MM.1S (cell line): ENCODE measurements at places on chromosomes 5 and 9.
A peak's percentile ranks its signal among the peaks of the same experiment; 100 is the strongest.

DNA sequence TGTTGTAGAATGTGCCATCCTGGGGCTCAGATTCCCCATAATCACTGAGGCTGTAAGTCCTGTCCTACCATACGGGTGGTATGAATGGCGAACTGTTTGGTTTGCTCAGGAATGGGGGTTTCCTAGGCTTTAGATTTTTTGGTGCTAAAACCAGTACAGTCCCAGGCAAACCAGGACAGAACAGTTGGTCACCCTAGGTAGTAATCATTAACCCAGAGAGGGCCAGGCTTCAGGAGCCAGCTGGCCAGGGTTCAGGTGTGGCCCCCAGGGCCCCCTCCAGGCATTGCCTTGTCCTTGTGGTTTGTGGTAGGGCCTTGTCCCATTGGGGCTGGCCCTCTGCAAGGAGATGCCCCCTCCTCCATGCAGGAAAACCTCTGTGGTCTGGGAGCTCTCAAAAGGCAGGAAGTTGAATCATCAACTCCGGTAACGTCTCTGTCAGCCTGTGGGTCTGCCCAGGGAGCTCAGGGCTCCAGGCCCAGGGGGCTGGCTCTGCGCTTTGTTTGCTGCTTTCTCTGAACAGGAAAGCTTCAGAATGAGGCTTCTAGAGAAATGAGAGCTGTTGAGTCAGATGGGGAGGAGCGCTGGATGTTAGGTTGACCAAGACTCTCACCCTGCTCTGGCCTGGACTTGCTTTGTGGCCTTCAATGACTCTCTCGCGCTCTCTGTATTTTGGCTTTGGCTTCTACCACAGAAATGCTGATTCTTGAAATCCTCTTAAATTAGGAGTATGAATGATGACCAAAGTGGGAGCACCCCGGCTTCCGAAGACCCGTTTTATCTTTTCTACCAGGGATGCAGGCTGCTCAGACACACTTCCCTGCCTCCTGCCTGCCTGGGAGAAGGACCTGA is 22.2 kb upstream of the JADE2 start:
- peak; percentile 56 for DNase-seq
- no peaks in the 10 kb centered on the region for H3K27me3 ChIP-seq
- peaks cover 12% of the 10 kb centered on the region for H3K4me1 ChIP-seq
- no peak overlapping the region for H3K4me3 ChIP-seq
- peak overlapping the region; percentile 37; the same call in 1 of the 2 replicates for H3K27ac ChIP-seq
- no peaks in the 10 kb centered on the region for H3K36me3 ChIP-seq

DNA sequence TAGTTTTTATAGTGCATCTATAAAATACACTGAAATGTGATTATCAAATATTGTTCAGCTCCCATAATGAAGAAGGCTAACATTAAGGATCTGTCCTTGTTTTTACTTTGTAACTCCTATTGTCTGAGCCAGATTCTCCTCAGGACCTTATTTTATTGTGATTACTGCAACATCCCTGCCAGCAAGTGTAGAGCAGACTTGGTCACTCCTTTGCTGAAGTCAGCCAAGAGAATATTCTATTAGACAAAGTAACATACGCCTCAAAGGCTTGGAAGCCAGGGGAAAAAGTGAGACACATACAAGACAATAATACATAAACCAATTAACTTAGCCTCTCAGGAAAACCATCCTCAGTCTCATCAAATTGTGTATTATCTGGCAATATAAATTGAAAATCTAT is 269.6 kb downstream of the ARL15 start:
- no peak overlapping the region for H3K4me3 ChIP-seq
- no peaks in the 10 kb centered on the region for H3K27me3 ChIP-seq
- H3K36me3 ChIP-seq = no peaks in the 10 kb centered on the region

DNA sequence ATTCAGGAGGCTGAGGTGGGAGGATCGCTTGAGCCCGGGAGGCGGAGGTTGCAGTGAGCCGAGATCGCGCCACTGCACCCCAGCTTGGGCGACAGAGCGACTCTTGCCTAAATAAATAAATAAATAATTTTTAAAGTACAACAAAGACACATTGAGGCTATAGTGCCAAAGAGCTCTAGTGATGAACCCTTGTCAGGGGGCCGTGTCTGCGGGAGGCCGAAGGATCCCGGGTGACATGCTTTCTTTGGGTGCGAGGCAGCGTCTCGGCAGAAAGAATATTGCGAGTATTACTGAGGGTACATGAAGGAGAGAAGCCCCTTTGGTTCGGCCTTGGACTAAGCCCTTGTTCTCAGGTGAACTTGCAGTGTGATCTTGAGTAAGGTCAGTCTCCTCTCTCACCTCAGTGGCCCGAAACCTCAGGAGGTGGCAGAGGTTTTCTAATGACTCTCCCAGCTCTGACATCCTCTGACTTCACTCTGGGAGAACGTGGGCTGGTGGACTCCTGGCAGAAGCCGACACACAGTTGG is 397 bp upstream of the RECK start:
- H3K36me3 ChIP-seq = no peaks in the 10 kb centered on the region
- no peak for DNase-seq
- no peaks in the 10 kb centered on the region for H3K27me3 ChIP-seq
- H3K4me1 ChIP-seq = peaks cover 4% of the 10 kb centered on the region

GRCh38 chr5:133497608-133498348 is 114.6 kb downstream of the FSTL4 start:
- H3K4me3 ChIP-seq = no peak overlapping the region
- DNase-seq = no peak
- H3K4me1 ChIP-seq = no peaks in the 10 kb centered on the region
- H3K27ac ChIP-seq = no peak overlapping the region

DNA sequence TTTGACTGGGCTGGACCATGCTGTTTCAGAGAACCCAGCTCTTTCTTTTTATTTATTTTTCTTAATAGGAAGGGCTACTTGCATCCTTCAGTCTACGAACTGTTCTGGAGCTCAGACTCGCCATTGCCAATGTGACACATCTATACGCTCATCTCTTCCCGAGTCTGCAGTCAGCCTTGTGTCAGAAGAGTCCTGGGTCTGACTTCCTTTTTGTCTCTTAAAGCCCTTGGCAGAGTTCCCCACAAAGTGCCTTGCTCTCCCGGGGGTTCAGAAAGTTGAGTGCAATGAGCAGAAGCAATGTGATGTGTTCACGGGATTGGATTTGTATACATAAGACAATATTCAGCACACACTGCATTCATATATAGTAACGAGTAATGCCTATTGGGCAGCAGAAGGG is 140.4 kb downstream of the ATPSCKMT start:
- H3K27ac ChIP-seq = no peak overlapping the region
- H3K36me3 ChIP-seq = no peaks in the 10 kb centered on the region
- peaks cover 11% of the 10 kb centered on the region; the same call in 1 of the 2 replicates for H3K4me1 ChIP-seq
- no peaks in the 10 kb centered on the region for H3K27me3 ChIP-seq

DNA sequence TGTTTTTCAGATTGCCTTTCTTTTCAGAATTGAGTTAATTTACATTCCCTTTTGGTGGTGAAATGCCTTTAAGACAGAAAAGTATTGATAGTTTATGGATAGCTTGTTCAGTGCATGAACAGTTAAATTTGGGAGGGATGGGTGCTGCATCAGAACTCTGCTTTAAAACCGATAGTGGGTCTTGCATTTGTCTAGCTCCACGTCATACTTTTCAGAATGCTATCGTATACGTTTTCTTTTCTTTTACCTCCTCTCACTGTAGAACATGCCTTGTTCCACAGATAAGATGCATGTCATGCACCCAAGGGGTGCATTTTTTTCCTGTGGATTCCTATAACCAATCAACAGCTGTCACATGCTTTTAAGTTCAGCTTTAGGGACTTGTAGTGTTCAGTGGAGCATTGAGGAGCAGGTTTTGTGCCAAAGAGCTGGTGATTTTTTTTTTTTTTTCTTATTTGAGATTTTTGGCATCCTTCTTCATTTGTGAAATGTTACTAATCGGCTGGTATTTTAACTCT is 2.3 kb downstream of the SLC44A1 start:
- H3K36me3 ChIP-seq = no peaks in the 10 kb centered on the region
- peaks cover 41% of the 10 kb centered on the region for H3K4me1 ChIP-seq
- H3K27me3 ChIP-seq = no peaks in the 10 kb centered on the region
- peak overlapping the region; percentile 98 for H3K27ac ChIP-seq
- H3K4me3 ChIP-seq = peak overlapping the region; percentile 92
- DNase-seq = peak; percentile 43

GRCh38 chr9:120465685-120466407 is 114.1 kb downstream of the CDK5RAP2 start:
- no peak for DNase-seq
- no peaks in the 10 kb centered on the region for H3K36me3 ChIP-seq
- no peak overlapping the region for H3K27ac ChIP-seq
- no peaks in the 10 kb centered on the region for H3K27me3 ChIP-seq
- H3K4me1 ChIP-seq = no peaks in the 10 kb centered on the region

GRCh38 chr5:139711906-139712224 is 63.7 kb downstream of the CXXC5 start:
- peak overlapping the region; percentile 62; the same call in 1 of the 2 replicates for H3K4me3 ChIP-seq
- H3K36me3 ChIP-seq = no peaks in the 10 kb centered on the region
- peaks cover 4% of the 10 kb centered on the region for H3K4me1 ChIP-seq
- DNase-seq = no peak
- H3K27ac ChIP-seq = no peak overlapping the region
- 0 out of 2 replicates have a peak, but pooled peaks cover 6% of the 10 kb centered on the region for H3K27me3 ChIP-seq

DNA sequence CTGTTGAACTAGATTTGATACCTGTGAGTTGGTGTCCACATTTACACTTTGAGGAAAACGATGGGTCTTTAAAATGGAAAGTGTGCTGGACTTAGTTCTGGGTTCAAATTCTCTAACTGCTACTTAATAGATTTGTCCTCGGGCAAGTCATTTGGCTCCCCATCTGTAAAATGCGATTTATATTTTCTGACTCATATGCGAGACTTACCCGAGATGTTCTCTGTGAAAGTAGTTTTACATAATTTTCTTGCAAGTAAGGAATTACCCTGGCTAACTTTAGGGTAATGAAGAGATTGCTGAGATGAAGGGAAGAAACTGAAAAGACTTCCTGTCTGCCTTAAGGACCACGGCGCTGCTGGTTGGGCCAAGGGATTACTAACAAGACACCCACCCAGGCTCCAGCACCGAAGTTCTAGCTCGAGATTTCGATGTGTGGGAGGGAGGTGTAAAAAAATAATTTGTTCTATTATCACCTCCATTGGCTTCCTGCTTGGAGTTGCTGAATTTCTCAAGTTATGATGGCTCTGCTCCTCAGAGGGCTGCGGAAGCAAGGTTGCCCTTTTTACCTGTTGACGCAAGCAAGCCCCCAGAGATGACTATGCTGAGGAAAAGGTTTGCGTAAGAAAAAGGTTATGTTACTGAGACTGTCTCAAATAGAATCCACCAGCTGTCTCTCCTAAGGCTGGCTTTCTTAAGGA is 24.1 kb downstream of the PCSK1 start:
- no peak overlapping the region for H3K27ac ChIP-seq
- DNase-seq = no peak
- H3K36me3 ChIP-seq = no peaks in the 10 kb centered on the region
- H3K4me3 ChIP-seq = no peak overlapping the region
- no peaks in the 10 kb centered on the region for H3K4me1 ChIP-seq

GRCh38 chr5:143514616-143515335 is 111.3 kb upstream of the NR3C1 start:
- DNase-seq = peak; percentile 13
- H3K4me3 ChIP-seq = no peak overlapping the region
- H3K27me3 ChIP-seq = no peaks in the 10 kb centered on the region

DNA sequence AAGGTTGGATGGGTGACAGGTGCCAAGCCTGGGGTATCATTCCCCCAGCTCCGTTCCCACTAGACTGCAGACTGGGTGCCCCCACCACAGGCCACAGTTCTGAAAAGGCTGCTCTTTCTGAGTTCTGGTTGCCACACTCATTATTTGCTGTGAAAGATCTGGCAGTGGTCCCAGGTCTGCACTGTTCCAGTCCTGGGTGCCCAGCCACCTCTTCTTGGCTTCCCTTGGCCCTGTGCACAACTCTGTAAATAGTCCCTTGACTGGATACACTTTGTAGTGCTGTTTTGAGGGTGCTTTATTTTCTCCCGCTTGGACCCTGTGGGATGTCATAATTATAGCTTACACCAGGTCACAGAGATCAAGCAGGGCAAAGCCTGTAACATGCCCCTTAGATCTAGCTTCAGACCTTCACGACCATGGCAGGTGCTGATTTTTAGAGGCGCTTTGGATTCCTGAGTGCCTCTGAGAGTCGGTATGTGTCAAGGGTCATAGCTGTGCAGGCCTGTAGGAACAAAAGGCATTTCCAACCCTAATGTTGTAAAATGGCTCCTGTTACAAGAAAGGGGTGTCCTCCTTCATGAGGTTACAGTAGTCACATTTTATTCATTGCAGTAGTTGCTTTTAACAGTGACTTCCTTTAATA is 344.9 kb downstream of the ICE1 start:
- H3K36me3 ChIP-seq = no peaks in the 10 kb centered on the region
- H3K4me1 ChIP-seq = no peaks in the 10 kb centered on the region
- H3K4me3 ChIP-seq = no peak overlapping the region

GRCh38 chr9:3502560-3503398 is 23.0 kb downstream of the RFX3 start:
- no peak overlapping the region for H3K4me3 ChIP-seq
- no peaks in the 10 kb centered on the region for H3K36me3 ChIP-seq
- no peaks in the 10 kb centered on the region for H3K27me3 ChIP-seq
- no peak for DNase-seq
- no peak overlapping the region for H3K27ac ChIP-seq
- no peaks in the 10 kb centered on the region for H3K4me1 ChIP-seq

- no peak for DNase-seq
- no peaks in the 10 kb centered on the region for H3K27me3 ChIP-seq
- H3K4me3 ChIP-seq = no peak overlapping the region
Measured at GRCh38 chr5:147461915-147462314, 48.0 kb downstream of the DPYSL3 start.

DNA sequence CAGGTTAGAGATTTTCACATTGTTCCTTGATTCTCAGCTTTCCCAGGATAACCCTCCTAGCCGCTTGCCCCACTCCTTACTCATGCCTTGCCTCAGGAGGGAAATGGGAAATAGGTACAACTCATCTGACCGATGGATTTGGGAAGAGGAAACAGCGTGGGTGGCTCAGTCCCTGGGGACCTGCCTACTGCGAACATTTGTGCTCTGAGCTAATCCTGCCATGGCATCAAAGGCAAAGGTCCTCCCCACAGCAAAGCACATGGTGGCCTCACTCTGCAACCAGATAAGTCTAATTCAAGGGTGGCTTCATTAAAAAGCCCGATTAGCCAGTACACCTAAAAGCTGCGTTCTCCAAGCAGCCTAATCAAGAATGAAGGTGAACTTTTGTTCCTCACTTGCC is 82.4 kb upstream of the ADRA1B start:
- H3K4me1 ChIP-seq = peaks cover 13% of the 10 kb centered on the region
- H3K36me3 ChIP-seq = no peaks in the 10 kb centered on the region
- no peak overlapping the region for H3K27ac ChIP-seq
- DNase-seq = no peak
- no peaks in the 10 kb centered on the region for H3K27me3 ChIP-seq
- H3K4me3 ChIP-seq = no peak overlapping the region
